NCI-H524 (cell line): ENCODE measurements at places on chromosomes 16 and 17.

- DNase-seq: no peak
These were observed 178.5 kb upstream of the TOX3 start for GRCh38 chr16:52725461-52725860.

- peak; percentile 96 for DNase-seq
These were observed 199.3 kb downstream of the CCDC182 start for GRCh38 chr17:57545731-57546342.

- DNase-seq: peak; percentile 15
These were observed 321.8 kb downstream of the WWOX start for GRCh38 chr16:78421181-78421708.

DNA sequence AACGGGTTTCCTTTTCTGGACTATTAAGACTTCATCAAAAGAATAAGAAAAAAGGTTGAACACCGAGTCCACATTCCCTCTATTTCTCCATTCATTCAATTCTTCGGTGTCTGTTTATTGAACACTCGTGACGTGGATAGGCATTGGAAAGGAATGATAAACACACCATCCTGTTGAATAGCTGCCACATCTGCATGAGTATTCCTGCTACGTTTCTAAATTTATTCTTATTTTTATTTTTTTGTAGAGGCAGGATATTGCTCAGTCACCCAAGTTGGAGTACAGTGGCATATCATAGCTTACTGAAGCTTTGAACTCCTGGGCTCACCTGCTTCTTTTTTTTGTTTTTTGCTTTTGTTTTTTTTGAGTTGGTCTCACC is 80.8 kb upstream of the CIBAR2 start:
- no peak for DNase-seq

DNA sequence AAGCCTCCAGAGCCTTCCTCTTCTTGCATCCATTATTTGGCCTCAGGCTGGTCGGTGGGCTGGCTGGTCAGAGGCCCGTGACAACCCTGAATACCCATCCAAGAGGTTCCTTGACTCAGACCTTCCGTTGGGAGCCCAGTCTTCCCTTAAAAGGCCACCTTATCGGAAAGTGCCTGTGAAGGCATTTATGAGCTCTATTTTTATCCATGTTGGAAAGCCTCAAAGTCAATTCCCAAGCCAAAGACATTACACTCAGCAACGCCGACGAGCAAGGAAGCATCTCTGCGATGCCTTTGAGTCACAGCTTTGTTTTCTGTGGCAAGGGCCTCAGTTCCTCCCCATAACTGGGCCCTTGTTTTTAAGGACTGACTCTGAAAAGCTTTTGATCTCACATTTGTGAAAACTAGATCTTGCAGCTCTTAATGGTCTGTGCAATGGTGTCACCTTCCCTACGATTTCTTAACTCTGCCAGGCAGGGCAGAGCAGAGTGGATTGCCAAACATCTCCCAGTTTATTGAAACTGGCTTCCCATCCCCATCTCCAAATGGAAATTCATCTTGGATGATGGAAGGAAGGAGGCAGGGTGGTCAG is 13.3 kb upstream of the SPOP start:
- DNase-seq: no peak

DNA sequence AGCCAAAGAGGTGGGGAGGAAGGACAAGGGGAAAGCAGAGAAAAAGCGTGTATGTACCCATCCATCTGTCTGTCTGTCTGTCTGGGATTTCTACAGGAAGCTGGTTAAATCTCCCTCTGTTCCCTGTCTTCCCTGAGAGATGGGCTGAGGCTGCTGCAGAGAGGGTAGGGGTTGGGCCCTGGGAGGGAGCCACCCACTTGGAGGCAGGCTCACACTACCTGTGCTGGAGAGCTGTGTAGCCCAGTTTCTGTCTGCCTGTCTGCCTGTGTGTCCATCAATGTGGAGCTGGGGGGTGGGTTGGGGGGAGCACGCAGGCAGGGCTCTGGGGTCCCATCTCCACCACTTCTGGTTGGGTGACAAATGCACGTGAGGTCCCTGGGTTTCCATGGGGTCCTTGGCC is 18.6 kb upstream of the C17orf113 start:
- DNase-seq: no peak

DNA sequence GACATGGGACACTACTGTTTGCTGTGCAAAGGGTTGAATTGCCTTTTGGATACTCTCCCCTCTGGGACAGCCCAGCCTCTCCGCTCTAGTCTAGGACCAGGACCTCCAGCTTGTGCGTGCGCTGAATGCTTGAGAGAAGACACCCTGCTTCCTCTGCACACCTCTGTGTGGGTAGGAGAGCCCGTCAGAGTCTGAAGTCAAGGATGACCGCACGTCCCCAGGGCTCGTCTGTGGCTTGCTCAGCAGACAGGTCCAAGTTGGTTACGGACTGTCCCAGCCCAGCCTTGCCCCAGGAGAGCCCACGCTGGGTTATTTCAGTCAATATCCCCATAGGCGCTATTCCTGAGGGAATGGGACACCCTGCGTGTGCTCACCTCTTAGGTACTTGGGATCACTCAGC is 3.7 kb downstream of the C16orf89 start:
- no peak for DNase-seq

GRCh38 chr17:57441270-57441600 is 184.9 kb downstream of the MSI2 start:
- no peak for DNase-seq

DNA sequence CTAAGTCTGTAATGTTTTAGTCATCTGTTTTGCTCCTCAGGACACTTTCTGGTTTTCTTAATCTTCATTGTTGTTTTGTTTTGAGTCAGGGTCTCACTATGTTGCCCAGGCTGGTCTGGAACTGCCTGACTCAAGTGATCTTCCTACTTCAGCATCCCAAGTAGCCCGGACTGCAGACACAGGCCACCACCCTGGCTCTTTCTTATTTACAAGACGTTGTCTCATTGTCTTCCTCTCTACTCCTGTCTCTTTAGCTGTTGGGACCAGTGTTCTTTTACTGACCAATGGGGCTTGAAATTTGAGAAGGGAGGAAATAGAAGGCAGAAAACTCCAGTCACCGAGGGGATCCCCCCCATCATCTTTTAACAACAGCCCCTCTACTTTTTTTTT is 1.2 kb downstream of the SCPEP1 start:
- no peak for DNase-seq

DNA sequence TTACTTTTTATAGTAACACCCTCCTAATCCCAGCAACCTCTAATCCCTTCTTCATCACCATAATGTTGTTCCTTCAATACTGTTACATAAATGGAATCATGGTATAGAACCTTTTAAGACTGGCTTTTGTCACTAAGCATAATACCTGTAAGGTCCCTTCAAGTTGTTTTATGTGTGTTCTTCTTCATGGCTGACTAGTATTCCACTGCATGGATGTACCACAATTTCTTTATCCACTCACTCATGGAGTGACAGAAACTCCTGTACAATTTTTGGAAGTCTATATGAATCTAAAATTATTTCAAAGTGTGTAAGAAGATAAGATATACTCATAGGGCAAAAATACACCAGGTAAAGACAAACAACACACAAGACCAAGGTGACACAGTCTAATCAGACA is 36.8 kb downstream of the MEAK7 start:
- DNase-seq: no peak

DNA sequence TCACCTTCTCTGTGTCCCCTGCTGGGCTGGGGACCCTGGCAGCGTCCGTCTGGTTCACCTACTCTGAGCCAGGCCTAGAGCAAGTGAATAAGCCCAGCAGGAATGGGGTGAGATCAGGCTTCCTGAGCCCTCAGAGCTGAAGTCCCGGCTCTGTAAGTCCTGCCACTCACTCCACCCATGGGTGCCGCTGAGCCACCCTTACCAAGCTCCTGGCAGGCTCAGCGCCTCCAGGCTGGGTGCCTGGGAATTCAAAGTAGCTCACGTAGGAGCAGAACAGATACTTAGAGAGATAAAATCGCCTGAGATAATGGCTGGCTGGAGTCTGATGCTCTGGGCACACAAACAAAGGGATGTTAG is 9.8 kb upstream of the LASP1NB start:
- no peak for DNase-seq

- DNase-seq: no peak
These were observed 24.2 kb downstream of the CCDC40 start for GRCh38 chr17:80060644-80061043.

DNA sequence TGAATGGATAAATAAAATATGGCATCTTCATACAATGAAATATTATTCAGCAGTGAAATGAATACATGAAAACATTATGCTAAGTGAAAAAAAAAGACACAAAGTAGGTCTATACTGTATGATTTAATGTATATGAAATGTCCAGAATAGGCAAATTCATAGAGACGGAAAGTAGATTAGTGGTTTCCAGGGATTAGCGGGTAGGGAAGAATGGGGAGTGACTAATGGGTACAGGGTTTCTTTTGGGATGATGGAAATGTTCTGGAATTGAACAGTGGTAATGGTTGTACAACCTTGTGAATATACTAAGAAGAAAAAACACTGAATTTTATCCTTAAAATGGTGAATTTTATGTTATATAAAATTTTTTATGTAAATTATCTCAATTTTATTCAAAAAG is 8.5 kb upstream of the MYCBPAP start:
- no peak for DNase-seq

DNA sequence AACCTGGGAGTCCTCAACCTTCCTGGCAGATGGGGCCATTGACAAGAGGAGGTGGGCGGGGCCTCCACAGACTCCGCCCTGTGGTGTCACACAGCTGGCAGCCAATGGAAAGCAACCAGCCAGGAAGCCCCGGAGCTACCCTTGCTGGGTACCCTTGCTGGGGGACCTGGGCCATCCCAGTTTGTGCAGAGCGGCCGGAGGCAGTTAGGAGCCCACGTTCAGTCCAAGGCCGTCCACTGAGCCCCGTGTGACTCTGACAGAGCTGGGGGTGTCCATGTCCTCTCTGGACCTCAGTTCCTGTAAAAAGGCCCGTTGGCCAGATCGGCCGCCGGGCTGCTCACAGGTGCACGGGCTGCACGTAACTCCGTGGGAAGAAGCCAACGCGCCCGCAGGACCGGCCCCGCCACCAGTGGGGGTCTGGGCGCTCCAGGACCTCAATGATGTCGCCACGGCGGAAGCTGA is 17.1 kb upstream of the FAM83G start:
- DNase-seq: no peak

DNA sequence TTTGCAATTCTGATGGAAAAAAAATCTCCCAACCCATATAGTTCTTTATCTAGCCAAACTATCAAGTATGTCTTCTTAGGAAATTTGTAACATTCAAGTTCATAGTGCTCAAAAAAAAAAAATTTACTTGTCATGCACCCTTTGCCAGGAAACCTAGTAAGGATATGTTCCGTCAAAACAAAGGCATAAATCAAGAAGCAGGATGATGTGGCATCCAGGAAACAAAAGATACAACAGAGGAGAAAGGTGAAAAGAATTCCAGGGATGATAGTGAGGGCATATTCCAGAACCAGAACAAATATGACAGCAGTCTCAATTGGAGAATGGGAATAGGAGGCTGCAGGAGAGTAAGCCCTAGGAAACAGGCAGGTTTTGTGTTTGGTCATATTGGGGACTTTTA is 104.6 kb downstream of the SPAG9 start:
- DNase-seq: no peak

GRCh38 chr16:75957870-75958269 is 231.6 kb upstream of the CPHXL start:
- no peak for DNase-seq

- no peak for DNase-seq
These were observed 5.6 kb upstream of the THUMPD1 start for GRCh38 chr16:20747030-20747816.

DNA sequence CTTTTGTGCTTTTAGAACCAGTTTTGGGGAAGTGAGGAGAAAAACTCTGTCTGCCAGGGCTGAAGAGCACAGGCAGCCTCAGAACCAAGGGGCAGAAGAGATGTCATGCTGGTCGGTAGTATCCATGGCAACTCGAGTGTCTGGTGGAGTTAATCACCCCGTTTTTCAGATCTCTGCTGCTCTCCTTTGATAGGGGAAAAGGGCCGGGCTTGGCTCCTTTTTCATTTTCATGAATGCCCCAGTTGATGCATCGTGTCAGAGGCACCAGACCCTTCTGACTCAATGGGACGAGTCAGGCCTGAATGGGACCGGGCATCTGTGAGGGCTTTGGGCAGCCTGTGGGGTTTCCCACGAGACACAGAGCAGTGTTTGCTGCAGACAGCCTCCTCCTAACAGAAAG is 304.6 kb downstream of the ABCC12 start:
- DNase-seq: no peak

DNA sequence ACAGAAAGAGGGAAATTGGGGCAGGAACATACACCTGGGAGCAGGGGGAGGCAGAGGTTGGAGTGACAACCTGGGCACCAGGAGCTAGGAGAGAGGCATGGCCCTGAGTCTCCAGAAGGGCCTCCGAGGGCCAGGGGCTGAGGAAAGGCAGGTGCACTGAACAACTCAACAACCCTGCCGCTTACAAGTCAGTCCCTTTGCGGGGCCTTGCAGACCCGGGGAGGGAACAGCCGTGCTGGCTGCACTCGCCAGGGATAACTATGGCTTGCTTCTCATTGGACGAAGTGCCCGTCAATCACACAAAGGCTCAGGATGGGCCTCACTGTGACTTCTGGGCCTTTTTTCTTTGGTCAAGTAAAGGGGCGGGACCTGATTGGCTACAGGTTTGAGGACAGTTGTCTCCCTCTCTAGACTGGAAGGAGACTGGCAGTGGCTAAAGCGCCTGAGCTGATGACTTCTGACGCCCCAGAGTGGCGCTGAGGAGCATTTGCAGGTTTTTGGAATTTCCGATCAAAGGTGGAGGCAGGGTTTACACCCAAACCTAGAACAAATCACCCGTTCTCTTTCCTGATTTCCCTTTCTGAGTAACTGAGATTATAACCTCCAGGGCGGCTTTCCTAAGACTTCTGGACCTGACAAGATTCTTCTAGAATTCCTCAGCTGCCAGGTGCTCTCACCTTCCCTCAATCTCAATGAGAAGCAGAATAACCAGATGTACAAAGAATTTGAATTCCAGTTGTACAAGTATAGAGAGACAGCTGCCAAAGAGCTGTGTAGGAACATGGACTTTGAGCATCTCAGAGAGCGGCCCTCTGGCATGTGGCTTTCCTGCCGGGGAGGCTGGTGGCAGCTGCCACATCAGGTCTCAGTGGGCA is 27.6 kb upstream of the ST6GALNAC2 start:
- DNase-seq: peak; percentile 61

DNA sequence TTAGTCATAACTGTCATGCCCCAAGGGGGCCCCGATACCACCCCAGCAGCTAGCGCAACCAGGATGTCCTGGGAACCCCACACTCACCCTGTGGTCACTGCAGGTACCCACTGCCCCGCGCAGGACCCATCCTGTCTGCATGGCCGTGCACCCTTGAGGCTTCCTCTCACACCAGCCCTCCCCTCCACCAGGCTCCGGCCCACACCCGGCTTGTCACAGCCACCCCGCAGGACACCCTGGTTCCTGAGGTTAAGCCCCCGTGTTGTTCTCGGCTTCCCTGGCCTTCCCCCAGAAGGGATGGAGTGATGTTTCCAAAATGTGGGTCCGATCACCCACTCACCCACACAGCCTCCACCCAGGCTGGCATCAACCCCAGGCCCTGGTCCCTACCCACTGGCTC is 7.5 kb downstream of the DNASE1L2 start:
- DNase-seq: no peak
